Dermis lymphatic vessel endothelial cell (primary cell): ENCODE measurements at places on chromosomes 7 and 10. TPM values are rescaled to one million over a fixed set of nuclear protein-coding genes. Genes with fewer than 3 reads are reported as not detected.

GIMAP8 gene
- total RNA-seq = 164 and 241 TPM in 2 replicates

HMX3 gene
- not detected in 2 replicates for total RNA-seq

HACD1 gene
- total RNA-seq = 14.7 and 17.9 TPM in 2 replicates

CHAT gene
- not detected in 2 replicates for total RNA-seq

ELN gene
- 9.0 and 12.4 TPM in 2 replicates for total RNA-seq
